ENCODE measurements at places on chromosomes 1 and 21.

DNA sequence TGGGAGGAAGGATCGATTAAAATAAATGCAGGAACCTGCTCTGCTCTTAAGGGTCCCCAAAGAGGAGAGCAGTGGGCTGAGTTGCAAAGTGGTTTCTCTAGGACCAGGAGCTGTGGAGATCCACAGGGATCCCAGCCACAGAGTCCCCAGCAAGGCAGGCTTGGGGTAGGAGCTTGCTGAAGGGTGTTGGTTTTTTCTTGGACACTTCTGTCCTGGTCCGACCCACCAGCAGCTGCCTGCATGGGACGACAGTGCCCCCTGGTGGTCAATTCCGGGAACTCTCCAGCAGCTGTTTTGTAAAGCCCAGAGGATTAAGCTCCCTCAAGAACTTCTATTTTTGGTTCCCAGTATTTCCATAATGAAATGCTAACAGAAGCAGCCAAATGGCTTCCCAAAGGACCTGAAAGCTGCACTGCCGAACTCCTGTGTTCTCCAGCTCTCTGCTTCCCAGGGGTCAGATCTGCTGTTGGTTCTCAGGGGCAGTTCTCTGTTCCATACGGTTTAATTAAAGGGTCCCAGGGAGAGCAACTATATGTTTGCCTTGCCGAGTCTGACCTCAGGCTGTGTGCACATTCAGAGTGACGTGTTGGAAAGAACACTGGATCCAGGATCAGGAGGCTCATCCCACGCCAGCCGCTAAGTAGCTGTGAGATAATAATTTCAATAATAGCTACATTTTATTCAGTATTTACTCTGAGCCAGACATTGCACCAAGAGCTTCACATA, 23.2 kb downstream of the NENF start:
- DNase-seq, result peak; percentile 83

DNA sequence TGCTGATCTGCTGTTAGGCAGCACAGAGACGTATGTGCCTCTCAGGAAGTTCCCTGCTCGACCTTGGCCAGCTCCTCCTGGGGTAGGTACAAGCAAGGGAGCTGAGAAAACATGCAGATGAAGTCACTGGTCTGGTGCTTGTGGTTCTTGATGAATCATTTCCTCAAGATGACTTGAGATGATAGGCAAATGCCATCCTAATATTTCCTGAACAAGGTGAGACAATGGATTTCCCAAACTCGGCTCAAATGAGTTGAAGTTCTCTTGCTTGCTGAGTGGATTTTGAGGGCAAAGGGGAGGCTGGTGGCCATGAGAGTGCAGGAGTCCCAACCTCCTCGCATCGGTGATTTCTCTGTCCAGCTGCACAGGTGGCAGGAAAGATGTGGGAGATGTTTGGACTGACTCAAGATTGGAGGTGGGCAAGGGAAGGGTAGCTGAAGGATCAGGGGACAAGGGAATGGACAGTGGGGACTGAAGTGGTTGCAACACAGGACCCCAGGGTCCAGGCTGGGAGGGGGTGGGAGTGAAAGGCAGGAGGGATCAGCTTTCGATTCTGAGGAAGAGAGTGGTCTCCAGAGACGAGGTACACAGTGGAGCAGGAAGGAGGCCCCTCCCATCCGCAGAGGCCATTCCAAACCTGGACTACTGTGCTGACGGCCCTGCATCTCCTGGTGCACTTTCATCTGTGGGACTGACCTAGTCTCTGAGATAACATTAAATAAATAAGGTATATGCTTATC, 63.9 kb downstream of the CAPN2 start:
- DNase-seq, result peak; percentile 82

GRCh38 chr1:117284399-117285215, 73.9 kb upstream of the VTCN1 start:
- peak; percentile 65 for DNase-seq

DNA sequence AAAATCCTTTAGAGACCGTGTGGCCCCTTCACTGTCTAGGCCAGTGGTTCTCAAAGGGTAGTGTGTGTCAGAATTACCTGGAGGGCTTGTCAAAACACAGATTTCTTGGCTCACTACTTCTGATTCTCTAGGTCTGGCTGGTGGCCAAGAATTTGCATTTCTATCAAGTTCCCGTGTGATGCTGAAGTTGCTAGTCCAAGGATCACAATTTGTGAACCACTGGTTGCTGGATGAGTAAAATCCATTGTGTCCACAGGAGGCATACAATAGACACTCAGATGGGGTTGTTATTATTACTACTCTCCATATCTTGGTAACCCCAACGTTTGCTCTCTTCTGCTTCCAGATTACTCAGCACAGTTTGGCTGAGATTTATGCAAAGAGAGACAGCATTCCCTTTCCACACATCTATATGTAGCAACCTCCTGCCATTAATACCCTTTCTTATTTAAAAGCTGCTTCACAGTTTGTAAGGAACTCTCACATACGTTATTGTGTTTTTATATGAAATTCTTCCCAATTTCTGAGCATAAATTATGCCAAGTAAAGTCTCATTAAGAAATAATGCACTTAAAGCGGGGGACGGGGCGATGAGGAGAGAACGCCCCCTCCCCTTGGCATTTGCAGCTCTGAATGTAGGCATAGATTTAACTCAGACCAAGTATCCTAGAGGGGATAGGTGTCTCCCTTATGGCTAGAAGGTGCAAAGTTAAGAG, 720 bp upstream of the TMCC2 start:
- no peak for DNase-seq

GRCh38 chr1:112196008-112196588, 199.9 kb upstream of the CTTNBP2NL start:
- no peak for DNase-seq

GRCh38 chr1:54193453-54193852, 6.4 kb downstream of the CYB5RL start:
- no peak for DNase-seq

GRCh38 chr21:36699546-36700294, 805 bp downstream of the SIM2 start:
- DNase-seq, result no peak

DNA sequence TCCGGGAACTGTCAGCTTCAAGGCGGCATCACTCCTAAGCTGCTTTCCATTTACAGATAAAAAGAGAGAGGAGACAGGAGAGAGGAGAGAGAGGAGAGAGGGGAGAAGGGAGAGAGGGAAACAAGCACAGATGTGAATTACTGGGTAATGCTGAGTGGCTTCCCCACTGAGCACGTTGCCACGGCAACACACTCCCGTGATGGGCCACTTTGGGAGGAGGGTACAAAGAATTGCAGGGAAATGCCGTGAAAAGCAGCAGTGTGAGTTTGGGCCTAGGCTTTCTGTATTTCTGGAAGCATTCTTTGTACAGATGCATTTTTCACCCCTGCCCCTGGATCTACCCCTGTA, 128.0 kb upstream of the IRF2BP2 start:
- DNase-seq, result no peak

DNA sequence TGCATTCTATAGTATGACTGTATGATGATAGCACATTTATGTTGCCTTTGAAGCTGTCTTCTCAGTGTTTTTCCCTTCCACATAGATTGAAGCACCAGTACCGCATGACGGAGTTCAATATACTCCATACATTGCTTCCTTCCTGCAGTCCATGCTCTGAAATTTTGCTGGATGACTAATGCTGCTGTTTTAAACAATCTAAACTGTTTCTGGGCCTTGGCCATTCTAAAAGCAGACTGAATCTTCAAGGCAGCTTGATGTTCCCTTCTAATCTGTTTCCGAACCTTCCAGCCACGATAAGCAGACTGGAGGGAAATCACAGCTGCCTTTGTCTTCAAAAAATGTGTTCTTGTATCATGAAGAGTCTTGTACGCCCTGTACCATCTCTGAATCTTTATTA, 36.2 kb upstream of the F13B start:
- DNase-seq, result no peak

GRCh38 chr21:35212393-35213127, 163.5 kb upstream of the RUNX1 start:
- DNase-seq, result no peak

DNA sequence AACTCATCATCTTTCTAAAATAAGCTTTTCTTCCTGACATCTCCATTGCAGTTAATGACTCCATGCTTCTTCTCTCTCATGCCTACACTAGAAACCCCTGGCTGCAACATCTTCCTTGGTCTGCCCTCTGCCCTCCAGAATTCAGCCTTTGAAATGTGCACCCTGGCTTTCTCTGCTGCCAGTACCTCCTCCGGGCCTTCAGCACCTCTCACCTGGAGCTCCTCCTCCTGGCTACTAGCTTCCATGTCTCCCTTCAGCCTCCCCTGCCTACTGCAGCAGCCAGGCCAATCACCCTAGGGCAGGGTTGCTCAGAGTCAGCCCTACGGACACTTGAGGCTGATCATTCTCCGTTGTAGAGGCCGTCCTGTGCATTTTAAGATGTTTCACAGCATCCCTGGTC, 18.3 kb downstream of the SUSD4 start:
- DNase-seq, result no peak

DNA sequence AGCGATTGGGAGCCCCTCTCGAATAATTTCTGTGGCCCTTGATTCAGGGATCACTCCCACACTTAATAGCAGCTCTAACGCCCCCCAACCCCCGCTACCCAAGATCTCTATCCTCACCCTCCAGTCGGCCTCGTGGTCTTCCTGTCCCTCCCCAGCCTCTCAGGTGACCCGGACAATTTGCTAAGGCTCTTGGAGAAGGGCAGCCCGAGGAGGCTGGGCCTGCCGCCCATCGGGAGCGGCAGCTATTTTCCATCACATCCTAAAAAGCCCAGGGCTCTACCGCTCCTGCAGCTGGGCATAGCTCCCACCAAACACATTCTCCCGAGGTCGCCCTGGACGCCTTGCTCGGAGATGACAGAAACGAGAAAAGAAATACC, 12.0 kb upstream of the PHLDA3 start:
- DNase-seq, result no peak
